ENCODE measurements at places on chromosomes 12 and 14.
A peak's percentile ranks its signal among the peaks of the same experiment; 100 is the strongest.

- DNase-seq, result no peak
These were observed 6.5 kb downstream of the DDX51 start for GRCh38 chr12:132137483-132138125.

- DNase-seq, result no peak
These were observed 38.0 kb downstream of the CCDC60 start for GRCh38 chr12:119372540-119372939.

GRCh38 chr12:119512772-119513497, 80.6 kb upstream of the TMEM233 start:
- peak; percentile 19 for DNase-seq

DNA sequence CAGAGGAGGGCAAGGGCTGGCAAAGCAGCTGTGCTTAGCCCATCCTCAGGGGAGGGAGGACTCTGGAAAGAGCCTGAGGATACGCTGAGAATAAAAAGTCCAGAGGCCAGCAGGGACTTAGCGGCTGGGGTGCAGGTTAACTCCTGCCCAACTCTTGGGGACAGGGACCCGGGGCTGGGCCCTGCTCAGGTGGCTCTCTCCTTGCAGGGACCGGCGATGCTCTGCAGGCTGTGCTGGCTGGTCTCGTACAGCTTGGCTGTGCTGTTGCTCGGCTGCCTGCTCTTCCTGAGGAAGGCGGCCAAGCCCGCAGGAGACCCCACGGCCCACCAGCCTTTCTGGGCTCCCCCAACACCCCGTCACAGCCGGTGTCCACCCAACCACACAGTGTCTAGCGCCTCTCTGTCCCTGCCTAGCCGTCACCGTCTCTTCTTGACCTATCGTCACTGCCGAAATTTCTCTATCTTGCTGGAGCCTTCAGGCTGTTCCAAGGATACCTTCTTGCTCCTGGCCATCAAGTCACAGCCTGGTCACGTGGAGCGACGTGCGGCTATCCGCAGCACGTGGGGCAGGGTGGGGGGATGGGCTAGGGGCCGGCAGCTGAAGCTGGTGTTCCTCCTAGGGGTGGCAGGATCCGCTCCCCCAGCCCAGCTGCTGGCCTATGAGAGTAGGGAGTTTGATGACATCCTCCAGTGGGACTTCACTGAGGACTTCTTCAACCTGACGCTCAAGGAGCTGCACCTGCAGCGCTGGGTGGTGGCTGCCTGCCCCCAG, 2.8 kb downstream of the B3GNT4 start:
- no peak for DNase-seq

GRCh38 chr14:93869427-93869826, 57.7 kb upstream of the FAM181A start:
- DNase-seq, result no peak

DNA sequence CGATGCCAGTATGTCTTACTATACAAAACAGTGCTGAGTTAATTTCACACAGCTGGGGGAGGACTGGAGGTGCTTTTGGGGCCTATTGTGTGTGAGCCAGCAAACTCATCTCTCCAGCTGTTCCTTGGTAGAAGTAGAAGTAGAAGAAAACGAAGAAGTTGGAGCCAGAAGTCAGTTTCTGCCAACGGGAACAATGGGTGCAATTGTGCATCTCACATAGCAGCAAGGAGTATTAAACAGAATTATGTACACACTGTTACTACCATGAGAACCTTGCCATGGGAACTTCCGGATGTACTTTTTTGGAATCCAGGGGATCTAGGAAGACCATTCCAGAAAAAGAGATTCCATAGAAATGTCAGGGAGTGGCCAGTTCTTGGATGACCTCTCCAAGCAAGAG, 88.6 kb downstream of the VCPKMT start:
- no peak for DNase-seq

GRCh38 chr14:68477461-68478085, 315.3 kb downstream of the ZFP36L1 start:
- no peak for DNase-seq

DNA sequence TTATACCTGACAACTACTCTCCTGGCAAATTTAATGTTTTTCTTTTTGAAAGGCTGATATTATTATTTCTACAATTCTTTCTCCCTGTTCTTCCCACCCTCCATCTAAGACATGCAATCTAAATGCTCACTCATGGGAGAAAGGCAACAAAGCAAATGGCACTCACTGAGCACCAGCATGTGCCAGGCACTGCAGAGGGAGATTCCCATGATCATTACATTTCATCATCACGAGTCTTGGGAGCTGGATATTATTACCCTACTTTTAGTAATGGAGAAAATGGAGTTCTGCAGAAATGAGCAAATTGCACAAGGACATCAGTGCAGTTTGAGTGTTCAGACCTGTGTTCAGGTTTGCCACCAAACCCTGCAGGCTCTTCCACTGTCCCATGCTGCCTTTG, 27.9 kb downstream of the PPM1H start:
- no peak for DNase-seq

DNA sequence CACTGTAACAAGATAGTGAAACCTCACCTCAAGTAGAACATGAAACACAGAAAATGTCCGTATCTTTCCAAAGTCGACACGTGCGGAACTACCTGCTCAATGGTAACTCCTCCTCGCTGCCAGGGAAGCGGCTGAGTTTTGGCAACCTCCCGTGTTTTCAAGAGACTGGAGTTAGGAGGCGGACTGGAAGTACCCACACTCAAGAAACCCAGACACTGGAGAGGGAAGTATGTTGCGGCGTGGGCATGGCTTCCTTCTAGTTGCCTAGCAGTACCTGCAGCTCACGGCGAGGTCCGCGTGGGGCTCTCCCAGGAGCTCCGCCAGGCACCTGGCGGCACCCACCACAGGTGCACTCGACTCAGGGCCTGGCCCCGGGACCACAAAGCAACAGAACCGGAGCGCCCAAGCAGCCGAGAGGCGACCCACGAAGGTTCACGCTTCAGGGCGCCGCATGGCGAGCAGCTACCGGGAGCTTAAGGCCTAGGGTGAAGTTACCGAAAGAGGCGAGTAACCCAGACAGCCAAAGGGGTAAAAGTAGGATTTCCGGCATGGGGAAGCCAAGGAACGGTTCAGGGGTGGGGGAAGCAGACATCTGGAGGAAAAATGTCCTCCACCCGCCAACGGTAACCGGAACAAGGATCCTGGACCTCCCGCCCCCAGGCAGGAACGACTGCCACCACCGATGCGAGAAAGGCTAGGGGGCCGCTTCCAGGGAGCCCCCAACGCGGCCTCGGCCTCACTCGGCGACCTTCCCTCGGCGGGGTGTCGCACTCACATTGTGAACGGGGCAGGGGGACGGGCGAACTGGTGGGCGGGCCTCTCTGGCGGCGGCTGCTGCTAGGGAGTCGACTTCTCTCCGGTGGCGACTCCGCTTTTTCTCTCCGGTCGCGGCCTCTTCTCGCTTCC, 608 bp downstream of the PTGES3 start:
- DNase-seq, result no peak

DNA sequence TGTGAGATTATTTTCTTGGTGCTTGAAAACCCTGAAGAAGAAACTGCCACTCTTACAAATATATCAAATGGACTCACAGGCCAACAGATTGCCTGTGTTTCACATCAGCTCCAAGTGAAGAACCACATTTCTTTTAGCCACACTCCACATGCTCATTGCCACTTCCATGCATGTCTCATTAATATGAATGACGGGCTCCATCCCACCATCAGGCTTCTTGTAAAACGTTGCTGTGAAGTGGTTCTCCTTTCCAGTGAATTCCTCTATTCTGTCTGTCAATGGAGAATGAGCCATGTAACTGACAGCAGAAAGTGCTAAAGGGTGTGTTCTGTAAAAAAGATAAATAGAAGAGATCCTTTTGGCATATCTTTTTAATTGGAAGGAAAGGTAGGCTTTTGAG, 188.2 kb upstream of the RMST start:
- no peak for DNase-seq

DNA sequence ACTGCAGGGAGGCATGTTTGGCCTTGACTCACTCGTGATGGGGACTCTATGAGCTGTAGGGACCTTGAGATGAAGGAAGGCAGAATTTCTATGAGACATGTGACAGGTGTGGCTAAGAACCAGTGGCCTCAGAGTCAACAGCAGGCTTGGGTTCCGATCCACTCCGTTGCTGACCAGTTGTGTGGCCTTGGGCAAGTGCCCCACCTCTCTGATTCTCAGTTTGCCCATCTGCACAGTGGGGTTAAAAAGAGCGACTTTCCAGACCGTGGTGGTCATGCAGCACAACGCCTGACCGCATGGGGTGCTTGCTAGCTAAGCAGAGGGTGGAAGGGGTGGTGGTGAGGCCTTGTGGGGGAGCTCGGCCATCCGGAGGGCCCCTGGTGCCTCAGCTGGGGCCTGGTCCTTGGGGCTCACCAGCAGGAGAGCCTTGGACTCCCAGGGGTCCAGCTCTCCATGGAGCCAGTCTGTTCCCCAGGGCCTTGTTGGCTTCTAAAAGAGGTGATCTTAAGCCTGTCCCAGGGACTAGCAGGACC, 18.5 kb downstream of the PAPLN start:
- DNase-seq, result no peak

DNA sequence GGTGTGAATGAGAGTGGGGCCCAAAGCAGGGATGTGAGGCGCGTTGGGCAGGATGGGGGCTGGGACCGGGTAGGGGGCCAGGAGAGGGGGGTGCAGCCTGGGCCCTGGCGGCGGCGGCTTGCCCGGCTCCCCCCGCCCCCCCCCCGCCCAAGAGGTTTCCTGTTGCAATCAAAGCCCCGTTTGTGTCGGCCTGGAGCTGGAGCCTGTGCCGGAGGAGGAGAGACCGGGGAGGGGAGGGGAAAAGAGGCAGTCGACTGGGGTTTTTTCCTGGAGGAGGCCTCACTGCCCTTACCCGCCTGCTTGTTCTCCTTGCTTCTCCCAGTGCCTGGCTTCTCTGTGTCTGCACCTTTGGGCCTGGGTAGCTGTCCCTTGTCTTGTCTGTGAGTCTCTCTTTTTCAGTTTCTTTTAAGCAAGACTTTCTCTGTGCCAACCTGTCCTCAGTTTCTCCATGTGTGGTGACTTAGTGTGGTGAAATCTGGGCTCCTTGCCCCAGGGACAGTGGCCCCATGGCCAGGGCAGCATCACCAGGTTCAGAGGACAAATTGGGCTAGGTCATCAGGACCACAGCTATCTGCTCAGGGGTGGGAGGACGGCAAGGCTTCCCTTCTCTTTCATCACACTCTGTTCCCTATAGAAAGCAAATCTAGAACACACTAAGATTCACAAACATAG, 8.5 kb downstream of the RARG start:
- no peak for DNase-seq

GRCh38 chr12:93115198-93115601, 186.1 kb upstream of the EEA1 start:
- no peak for DNase-seq

DNA sequence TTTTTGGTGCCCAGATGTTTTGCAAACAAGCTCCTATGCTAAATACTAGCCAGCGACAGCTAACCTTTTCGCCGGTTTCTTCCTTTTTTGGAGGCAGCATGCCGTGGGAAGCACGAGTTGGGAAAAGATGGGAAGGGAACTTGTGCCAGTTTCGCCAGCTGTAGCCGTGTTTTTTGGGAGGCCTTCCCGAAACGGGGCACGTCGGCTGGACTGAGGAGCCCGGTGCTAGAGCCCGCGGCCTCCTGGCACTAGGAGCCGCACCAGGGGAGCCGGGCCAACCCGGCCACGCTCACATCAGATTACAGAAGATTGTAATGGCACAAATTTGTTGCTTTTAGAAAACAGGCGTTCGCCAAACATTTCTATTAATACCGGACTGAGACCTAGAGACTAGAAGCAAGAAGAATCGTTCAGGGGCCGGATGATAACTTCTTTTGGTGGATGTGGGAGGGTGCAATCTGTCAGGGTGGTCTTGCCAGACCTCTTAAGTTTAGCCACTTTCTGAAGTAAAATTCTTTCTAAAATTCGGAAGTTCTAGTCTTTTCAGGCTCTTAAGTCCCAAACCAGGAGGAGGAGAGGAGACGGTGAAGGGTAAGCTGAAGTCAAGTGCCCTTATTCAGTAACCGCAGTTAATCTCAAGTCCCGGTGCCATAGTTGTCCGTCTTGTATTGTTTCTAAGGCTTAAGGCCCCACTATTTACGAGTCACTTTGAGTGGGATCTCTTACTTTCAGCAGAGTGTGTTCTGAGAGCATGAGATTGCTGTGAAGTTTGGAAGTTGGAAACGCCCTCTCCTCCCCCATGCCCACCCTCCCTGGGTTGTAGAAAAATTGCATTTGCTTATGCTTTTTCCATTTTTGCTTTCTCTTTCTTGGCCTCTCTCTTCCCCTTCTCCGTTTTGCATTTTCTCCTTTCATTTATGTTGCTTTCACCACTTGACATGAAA, 1.3 kb downstream of the RASSF3 start:
- DNase-seq, result no peak

GRCh38 chr14:52355526-52355925, 41.4 kb downstream of the PTGER2 start:
- DNase-seq, result no peak

DNA sequence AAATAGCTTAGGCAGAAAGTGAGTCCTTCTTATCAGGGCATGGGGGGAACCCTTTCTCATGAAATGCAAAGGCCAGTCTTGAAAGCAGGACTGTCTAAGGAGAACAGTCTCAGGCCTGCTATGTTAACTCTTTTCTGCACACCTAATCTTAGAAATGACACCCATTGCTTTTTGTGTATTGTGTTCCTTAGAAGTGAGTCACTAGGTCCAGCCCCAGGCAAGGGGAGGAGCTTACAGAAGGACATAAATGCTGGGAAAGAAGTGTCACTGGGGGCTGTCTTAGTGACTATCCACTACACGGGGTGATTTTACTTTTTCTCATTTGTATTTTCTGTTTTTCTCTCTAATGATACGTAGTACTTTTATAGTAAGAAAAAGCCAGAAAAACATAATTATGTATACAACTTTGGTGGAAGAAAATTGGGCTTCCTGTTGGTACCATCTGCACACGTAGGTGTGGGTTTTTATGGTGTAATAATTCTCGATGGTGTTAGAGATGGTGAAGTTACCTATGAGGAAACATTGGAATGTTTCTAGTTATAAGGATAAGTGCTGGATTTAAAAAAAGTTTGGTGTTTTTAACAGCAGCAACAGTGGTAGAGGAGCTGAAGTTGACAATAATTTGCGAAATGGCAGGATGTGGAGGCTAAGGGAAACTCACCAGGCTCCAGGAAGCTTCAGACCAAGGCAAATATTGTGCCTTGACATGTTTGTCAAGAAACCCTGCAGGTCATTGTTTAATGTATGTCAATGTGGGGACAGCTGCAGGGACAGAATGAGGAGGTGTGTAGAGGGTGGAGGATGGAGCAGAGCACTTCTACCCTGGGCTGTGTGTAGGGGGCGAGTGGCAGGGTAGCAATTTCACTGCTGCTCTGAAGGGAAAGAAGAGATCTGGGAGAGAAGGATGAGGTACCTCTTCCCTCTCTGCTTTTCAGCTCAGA, 214.9 kb downstream of the KTN1 start:
- DNase-seq, result no peak

- peak; percentile 98 for DNase-seq
These were observed at the start of gene HOXC13 for GRCh38 chr12:53938326-53939140. HOXC13 (plus strand) TSS chr12:53938831; CDS start chr12:53938907, 76 bp downstream.

DNA sequence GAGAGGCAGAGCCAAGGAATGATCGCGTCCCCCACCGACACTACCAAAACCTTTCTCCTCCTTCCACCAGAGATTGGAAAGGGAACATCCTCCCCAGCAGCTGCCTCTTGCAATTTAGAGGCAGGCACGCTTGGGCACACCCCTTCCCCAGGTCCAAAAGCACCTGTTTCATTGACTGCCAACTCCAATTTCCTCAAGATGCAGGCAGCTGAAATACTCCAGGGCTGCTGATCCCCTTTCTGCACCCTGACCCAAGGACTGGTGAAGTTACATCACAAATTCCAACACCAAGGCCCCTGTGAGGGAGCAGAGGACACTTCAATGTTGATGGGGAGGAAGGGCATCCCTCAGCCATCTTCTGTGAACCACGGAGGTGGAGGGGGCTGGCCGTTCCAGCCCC, 33.8 kb downstream of the BCL11B start:
- no peak for DNase-seq

- no peak for DNase-seq
These were observed 153.1 kb downstream of the BCL11B start for GRCh38 chr14:99118946-99119345.

All from HEK293T (cell line).